ENCODE measurements at places on chromosomes 3 and 15.

GRCh38 chr15:76341366-76342057 lies 4.9 kb downstream of the ISL2 start:
- H3K27me3 ChIP-seq: 0 out of 2 replicates have a peak, but pooled peaks cover 6% of the 10 kb centered on the region
- no peak overlapping the region for H3K4me3 ChIP-seq
- no peaks in the 10 kb centered on the region for H3K36me3 ChIP-seq
- H3K4me1 ChIP-seq: no peaks in the 10 kb centered on the region

GRCh38 chr3:194632809-194633348 lies 340 bp downstream of the TMEM44 start:
- no peaks in the 10 kb centered on the region for H3K27me3 ChIP-seq
- peak overlapping the region; percentile 71 for H3K4me3 ChIP-seq
- no peak overlapping the region for H3K27ac ChIP-seq
- DNase-seq: no peak

DNA sequence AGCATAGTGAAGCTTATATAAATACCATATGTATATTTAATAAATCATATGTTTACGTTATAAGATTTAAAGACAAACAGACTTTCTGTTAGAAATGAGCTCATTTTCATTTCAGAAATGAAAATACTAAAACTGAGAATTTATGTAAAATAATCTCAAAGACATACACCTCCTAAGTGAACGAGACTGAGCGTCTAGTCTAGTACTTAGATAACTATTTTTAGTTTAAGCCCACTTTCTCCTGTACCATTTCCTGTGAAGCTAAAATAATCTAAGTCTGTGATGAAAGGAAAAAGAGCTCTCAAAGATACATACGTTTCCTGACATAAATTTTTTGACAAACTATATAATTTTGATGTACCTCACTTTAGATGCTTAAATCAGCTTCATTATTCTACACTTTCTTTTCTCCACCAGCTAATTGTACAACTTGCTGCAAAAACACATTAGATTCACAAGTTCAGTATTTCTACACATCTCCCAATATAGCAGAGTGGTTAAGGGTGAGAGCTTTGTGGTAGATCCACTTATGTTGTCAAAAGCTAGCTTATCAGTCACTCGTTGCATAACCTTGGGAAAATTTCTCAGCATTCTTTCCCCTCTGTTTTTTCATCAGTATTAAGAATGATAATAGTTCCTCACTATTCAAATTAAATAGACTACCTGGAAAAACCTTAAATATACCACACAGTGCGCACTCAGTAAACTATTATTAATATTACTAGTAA lies 703.0 kb downstream of the PLOD2 start:
- no peak overlapping the region for H3K27ac ChIP-seq
- H3K27me3 ChIP-seq: no peaks in the 10 kb centered on the region
- no peak for DNase-seq
- H3K4me1 ChIP-seq: no peaks in the 10 kb centered on the region
- H3K4me3 ChIP-seq: no peak overlapping the region

DNA sequence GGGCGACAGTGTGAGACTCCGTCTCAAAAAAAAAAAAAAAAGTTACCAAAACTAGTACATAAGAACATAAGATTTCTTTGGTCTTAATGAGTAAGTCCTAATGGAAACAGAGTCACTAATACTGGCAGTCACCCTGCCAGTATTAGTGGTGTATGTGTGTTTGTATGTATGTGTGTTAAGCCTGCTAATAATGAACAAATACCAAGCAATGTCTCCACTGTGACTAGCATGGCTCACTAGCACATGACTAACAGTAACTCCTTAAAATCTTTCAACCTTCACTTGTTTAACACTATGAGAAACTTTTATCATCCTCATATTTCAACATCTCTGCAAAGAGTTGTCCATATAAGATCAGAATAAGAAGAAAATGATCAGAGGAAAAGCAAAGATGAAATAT lies 231.0 kb upstream of the ATP11B start:
- no peaks in the 10 kb centered on the region for H3K4me1 ChIP-seq
- no peaks in the 10 kb centered on the region for H3K36me3 ChIP-seq
- H3K27ac ChIP-seq: no peak overlapping the region
- H3K27me3 ChIP-seq: no peaks in the 10 kb centered on the region

GRCh38 chr3:126870608-126871210 lies 112.2 kb upstream of the PLXNA1 start:
- no peaks in the 10 kb centered on the region for H3K4me1 ChIP-seq
- no peaks in the 10 kb centered on the region for H3K36me3 ChIP-seq
- no peak for DNase-seq
- no peak overlapping the region for H3K27ac ChIP-seq
- H3K27me3 ChIP-seq: no peaks in the 10 kb centered on the region
- H3K4me3 ChIP-seq: no peak overlapping the region

- no peak overlapping the region for H3K4me3 ChIP-seq
Observed at GRCh38 chr3:72675243-72675642, 173.0 kb downstream of the SHQ1 start.

GRCh38 chr3:44476181-44476611 lies 1.3 kb downstream of the ZNF445 start:
- H3K27ac ChIP-seq: no peak overlapping the region
- H3K27me3 ChIP-seq: no peaks in the 10 kb centered on the region
- no peaks in the 10 kb centered on the region for H3K4me1 ChIP-seq
- peak overlapping the region; percentile 62 for H3K4me3 ChIP-seq
- H3K36me3 ChIP-seq: no peaks in the 10 kb centered on the region

DNA sequence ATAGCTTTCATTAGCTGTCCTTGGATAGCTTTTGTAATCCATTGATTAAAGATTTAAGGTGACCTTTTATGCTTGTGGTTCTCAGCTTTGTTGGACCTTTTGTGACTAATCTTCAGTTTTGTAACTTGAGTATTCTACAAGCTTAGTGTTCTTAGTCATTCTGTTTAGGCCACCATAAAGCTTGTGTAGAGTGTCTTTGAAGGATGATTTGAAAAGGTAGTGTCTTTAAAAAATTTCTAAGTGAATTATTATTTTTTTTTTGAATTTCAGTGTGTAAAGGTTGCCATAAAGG lies 7.5 kb downstream of the MORF4L1 start:
- peaks cover 13% of the 10 kb centered on the region for H3K4me1 ChIP-seq
- no peak for DNase-seq
- H3K4me3 ChIP-seq: no peak overlapping the region
- no peak overlapping the region for H3K27ac ChIP-seq
- H3K27me3 ChIP-seq: no peaks in the 10 kb centered on the region
- peaks cover 19% of the 10 kb centered on the region for H3K36me3 ChIP-seq

DNA sequence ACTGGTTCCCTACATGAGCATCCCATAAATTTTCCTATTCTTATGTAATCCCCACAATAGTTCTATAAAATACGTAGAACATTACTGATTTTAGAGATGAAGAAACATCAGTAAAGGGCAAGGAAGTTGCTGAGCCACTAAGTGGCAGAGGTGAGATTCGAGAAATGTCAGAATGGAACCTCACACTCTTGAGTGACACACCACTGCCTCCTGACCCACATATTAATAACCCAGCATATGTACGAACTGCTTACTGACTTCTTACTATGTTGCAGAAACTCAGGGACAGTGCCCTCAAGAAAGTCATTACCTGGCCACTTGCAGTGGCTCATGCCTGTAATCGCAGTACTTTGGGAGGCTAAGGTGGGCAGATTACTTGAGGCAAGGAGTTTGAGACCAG lies 1022.4 kb downstream of the FHIT start:
- DNase-seq: no peak
- H3K27me3 ChIP-seq: no peaks in the 10 kb centered on the region
- H3K4me3 ChIP-seq: no peak overlapping the region
- no peaks in the 10 kb centered on the region for H3K36me3 ChIP-seq
- no peaks in the 10 kb centered on the region for H3K4me1 ChIP-seq
- no peak overlapping the region for H3K27ac ChIP-seq

DNA sequence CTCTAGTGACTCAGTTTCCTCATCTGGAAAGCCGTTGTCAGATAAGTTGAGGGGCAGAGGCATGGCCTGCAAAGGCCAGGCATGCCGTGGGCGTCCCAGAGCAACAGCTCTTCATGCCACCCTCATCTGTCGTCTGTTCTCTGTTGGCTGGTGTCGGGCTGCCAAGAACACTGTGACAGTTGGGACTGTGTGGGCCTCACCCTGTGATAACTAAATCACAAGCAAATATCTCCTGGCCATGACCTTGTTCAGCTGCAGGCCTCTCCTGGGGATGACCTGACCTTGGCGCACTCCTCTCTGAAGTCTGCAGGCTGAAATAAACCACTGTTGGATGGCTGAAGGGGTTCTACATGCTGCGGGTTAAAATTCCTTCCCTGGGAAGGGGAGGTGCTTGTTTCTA lies 145.9 kb downstream of the SHQ1 start:
- DNase-seq: no peak
- no peaks in the 10 kb centered on the region for H3K27me3 ChIP-seq
- no peaks in the 10 kb centered on the region for H3K4me1 ChIP-seq
- no peak overlapping the region for H3K27ac ChIP-seq
- H3K4me3 ChIP-seq: no peak overlapping the region
- H3K36me3 ChIP-seq: no peaks in the 10 kb centered on the region

DNA sequence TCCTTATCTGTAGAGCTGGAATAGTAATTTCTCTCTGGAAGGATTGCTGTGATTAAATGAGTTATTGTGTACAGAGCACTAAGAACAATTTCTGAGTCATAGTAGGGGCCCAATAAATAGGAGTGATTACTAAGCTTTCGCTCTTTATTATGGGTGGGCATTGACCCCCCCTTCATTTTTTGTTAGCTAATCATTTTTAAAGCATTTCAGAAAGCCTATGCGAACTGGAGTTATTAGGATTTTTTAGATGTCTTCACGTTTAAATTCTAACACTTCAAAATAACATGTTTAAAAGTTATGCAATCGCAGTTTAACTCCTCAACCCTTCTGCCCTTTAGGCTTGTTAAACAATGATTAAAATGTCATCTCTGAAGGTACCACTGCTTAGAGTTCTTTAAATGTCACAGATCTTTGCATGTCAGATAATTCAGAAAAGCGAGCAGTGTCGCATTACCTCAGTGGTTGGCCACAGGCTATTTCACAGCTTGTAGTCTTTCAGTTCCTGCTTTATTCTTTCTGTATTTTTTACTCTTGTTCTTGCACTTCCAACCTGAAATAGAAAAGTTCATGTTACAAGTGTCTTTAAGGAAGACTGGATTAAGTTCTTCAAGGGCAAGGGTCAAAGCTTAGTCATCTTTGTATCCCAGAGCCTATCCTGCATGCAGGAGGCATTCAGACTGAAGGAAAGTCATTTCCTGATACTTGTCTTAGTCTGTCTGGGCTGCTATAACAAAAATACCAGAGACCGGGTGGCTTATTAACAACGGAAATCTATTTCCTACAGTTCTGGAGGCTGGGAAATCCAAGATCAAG lies 102.9 kb downstream of the FNDC3B start:
- H3K27ac ChIP-seq: peak overlapping the region; percentile 43
- H3K4me3 ChIP-seq: no peak overlapping the region
- H3K27me3 ChIP-seq: no peaks in the 10 kb centered on the region
- H3K4me1 ChIP-seq: peaks cover 56% of the 10 kb centered on the region
- no peaks in the 10 kb centered on the region for H3K36me3 ChIP-seq

- DNase-seq: no peak
- H3K4me1 ChIP-seq: 0 out of 2 replicates have a peak, but pooled peaks cover 6% of the 10 kb centered on the region
- H3K27me3 ChIP-seq: peaks cover 7% of the 10 kb centered on the region
- H3K36me3 ChIP-seq: no peaks in the 10 kb centered on the region
- no peak overlapping the region for H3K4me3 ChIP-seq
Observed at GRCh38 chr15:99102332-99103235, 2.3 kb upstream of the SYNM start.

DNA sequence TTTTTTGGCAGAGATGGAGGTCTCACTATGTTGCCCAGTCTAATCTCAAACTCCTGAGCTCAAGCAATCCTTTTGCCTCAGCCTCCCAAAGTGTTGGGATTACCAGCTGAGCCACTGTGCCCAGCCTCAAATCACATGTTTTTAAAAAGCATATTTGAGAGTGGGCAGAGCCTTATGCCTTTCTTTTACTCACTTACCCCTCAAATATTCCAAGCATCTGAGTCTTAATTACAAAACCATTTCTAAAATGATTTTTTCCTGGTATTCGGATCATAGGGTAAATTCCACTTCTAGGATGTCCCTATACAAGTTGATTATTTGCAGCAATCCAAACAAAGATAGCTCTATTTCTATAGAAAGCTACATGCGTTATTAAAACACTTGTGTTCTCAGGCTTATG lies 106.1 kb downstream of the RFTN1 start:
- DNase-seq: no peak
- no peaks in the 10 kb centered on the region for H3K4me1 ChIP-seq

GRCh38 chr15:37032091-37032775 lies 68.1 kb downstream of the MEIS2 start:
- no peaks in the 10 kb centered on the region for H3K36me3 ChIP-seq
- H3K27me3 ChIP-seq: no peaks in the 10 kb centered on the region
- H3K4me3 ChIP-seq: no peak overlapping the region
- no peak for DNase-seq
- H3K27ac ChIP-seq: no peak overlapping the region
- H3K4me1 ChIP-seq: peaks cover 26% of the 10 kb centered on the region

DNA sequence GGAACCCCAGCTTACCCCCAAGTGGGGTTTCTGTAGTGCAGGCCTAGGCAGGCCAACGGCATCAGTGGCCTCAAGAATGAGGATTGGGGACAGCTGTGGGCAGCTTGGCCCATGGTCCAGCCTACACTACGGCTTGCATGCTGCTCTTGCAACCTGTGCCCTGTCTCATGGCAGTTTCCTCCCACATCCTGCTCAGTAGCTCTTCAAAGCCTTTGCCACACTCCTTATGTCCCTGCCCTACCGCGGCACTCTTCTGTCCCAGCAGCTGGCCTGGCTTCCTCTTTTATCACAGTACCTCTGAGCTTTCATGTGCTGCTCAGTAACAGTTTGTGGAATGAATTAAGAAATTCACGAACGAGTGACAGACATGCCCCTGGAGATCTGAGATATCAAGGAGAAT lies 431.0 kb downstream of the EPHB1 start:
- no peaks in the 10 kb centered on the region for H3K36me3 ChIP-seq
- H3K4me1 ChIP-seq: no peaks in the 10 kb centered on the region
- H3K27me3 ChIP-seq: no peaks in the 10 kb centered on the region
- no peak for DNase-seq

DNA sequence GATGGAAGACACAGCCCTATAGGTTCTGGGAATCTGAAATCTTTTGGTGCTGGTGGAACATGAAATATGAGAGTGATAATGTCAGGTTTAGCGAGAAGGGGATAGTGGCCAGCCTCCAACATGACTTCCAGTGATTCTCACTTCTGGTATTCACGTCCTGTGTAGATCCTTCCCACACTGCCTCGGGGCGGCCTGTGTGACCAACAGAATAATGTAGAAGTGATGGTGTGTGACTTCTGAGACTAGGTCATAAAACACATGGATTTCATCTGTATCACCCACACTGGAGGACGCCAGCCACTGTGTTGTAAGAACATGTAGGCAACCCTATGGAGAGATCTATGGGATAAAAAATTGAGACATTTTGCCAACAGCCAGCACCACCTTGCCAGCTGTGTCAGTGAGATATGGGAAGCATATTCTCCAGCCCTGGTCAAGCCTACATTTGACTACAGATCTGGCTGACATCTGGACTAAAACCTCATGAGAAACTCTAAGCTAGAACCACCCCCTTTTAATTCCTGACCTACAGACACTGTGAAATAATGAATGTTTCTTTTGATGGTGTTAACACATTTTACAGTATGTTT lies 25.5 kb upstream of the NUDT16 start:
- H3K4me3 ChIP-seq: no peak overlapping the region
- DNase-seq: no peak
- H3K4me1 ChIP-seq: peaks cover 21% of the 10 kb centered on the region

GRCh38 chr3:183122257-183122932 lies 23.1 kb upstream of the MCCC1 start:
- H3K27ac ChIP-seq: no peak overlapping the region
- 0 out of 2 replicates have a peak, but pooled peaks cover under 1% of the 10 kb centered on the region for H3K4me1 ChIP-seq
- no peaks in the 10 kb centered on the region for H3K36me3 ChIP-seq
- no peaks in the 10 kb centered on the region for H3K27me3 ChIP-seq

Measured in MM.1S (cell line).